Progenitor cell of endocrine pancreas (in vitro differentiated cells): ENCODE measurements at places on chromosomes 3 and 15. TPM values are rescaled to one million over a fixed set of nuclear protein-coding genes. Genes with fewer than 3 reads are reported as not detected.

The SLC22A13 gene
- 0.62 and 0.67 TPM in 2 replicates for total RNA-seq

GRCh38 chr3:16211176-16211904 is 36.9 kb downstream of the GALNT15 start:
- DNase-seq: no peak

The FRMD5 gene
- total RNA-seq: 7.8 and 9.5 TPM in 2 replicates

The ACKR4 gene
- total RNA-seq: not detected in 2 replicates

GRCh38 chr3:143414571-143415253 is 295.1 kb downstream of the CHST2 start:
- DNase-seq: no peak

DNA sequence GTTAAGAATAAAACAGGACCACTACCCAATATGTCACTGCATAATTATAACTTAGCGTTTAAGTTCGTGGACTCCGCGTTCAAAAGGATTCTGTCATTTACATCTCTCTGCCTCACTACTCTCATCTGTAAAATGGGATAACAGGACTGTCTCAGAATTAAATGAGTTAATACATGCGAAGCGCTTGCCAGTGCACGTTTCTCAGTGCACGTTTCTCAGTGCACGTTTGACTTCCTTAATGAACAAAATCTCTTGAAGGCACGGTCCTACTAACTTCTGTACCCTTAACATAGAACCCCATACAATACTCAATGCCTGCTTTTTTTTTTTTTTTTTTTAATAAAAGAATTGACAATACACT is 499 bp downstream of the RABL3 start:
- DNase-seq: no peak

The PLCL2 gene
- total RNA-seq: 10.8 and 11.3 TPM in 2 replicates
